Caki2 (cell line): ENCODE measurements at places on chromosomes 2 and 18. TPM values are rescaled to one million over a fixed set of nuclear protein-coding genes. Genes with fewer than 3 reads are reported as not detected.

The MSGN1 gene
- total RNA-seq = not detected in 2 replicates

DNA sequence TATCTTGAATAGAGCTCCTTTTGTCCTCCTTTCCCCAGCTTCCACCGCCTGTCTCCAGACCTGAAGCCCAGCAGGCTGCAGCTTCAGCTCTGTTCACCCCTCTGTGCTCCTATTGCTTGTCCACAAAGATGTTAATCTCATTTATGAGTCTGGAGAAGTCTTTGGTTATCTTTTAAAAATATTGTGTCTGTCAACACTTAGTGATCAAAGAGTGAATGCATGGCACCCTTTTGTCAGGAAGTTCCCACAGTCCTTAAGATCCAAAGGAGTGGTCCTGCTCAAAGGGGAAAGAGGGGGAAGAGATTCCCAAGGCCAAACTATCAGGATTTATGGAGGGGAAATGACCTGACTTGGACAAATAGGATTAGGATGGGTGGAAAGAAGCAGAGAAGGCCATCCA lies 118.9 kb downstream of the ACAA2 start:
- no peak for DNase-seq

GRCh38 chr18:56517196-56517595 lies 121.2 kb downstream of the TXNL1 start:
- no peak for DNase-seq

GRCh38 chr2:80303909-80304837 lies at the start of gene LRRTM1:
LRRTM1 (minus strand) TSS chr2:80304752; CDS start chr2:80303819, 933 bp downstream.
- DNase-seq = no peak

DNA sequence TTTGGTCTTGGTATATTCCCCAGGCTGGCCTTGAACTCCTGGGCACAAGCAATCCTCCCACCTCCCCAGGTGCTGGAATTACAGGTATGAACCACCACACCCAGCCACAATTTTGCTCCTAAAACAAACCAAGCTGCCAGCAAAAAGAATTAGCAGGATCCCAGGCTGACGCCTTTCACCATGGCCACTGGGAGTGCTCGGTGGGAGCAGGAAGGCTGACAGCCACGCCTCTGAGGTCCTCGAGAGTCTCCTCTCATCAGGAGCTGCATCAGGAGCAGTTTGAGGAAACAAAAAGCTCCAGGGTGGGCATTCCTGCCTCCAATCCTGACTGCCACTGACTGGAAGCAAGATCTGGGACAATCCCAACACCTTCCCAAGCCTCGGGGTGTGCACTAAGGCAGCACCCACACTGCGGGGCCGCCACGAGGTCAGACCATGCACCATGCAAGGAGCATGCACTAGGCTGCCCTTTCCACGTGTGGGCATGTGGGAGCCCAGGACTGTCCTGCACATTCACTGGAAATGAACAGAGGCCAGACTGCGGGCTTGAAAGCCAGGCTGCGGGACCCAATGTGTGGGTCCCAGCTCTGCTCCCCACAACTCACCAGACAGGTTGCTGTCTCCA lies 51.4 kb downstream of the TFCP2L1 start:
- no peak for DNase-seq

DNA sequence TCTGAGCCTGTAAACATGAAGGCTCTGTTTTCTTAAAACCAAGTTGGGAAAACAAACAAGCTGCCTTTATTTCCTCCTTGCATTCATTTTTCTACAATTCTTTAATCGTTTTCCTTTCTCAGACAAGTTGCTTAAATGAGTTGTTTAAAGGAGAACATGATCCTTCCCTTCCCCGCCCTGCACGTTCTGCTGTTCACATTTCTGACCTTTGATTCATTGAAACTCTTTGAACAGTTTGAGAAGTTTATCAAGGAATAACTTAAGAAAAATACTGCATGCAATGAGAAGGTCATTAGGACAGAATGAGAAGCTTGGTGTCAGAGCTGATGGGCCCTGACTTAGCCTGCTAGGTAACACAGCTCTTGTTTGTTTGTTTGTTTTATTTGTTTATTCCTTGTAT lies 181.6 kb downstream of the PARD3B start:
- no peak for DNase-seq

- DNase-seq = no peak
Measured at GRCh38 chr18:61982475-61982874, 89.7 kb upstream of the RNF152 start.
